ENCODE measurements at places on chromosomes 16 and 17. TPM values are rescaled to one million over a fixed set of nuclear protein-coding genes. Genes with fewer than 3 reads are reported as not detected.

GRCh38 chr16:65125871-65126270 lies 4.0 kb upstream of the CDH11 start:
- H3K4me3 ChIP-seq = no peak overlapping the region
- no peak overlapping the region for H3K27ac ChIP-seq
- no peaks in the 10 kb centered on the region for H3K4me1 ChIP-seq
- DNase-seq = no peak
- peaks cover 14% of the 10 kb centered on the region for H3K27me3 ChIP-seq
- no peaks in the 10 kb centered on the region for H3K36me3 ChIP-seq

- H3K27me3 ChIP-seq = peaks cover 77% of the 10 kb centered on the region
- H3K36me3 ChIP-seq = no peaks in the 10 kb centered on the region
- DNase-seq = no peak
- peaks cover 10% of the 10 kb centered on the region for H3K4me1 ChIP-seq
- no peak overlapping the region for H3K4me3 ChIP-seq
Measured at GRCh38 chr17:48751733-48752398, 23.3 kb upstream of the HOXB13 start.

The KRT9 gene
- not detected for total RNA-seq

- H3K4me3 ChIP-seq = no peak overlapping the region
- H3K27me3 ChIP-seq = no peaks in the 10 kb centered on the region
- peaks cover 3% of the 10 kb centered on the region for H3K4me1 ChIP-seq
- no peak for DNase-seq
- no peak overlapping the region for H3K27ac ChIP-seq
- H3K36me3 ChIP-seq = no peaks in the 10 kb centered on the region
Measured at GRCh38 chr16:1487395-1488053, 1.2 kb downstream of the PTX4 start.

GRCh38 chr16:77675464-77676324 lies 46.6 kb upstream of the NUDT7 start:
- no peaks in the 10 kb centered on the region for H3K36me3 ChIP-seq
- H3K27ac ChIP-seq = no peak overlapping the region
- peaks cover 11% of the 10 kb centered on the region for H3K27me3 ChIP-seq

- peak; percentile 32 for DNase-seq
- no peak overlapping the region for H3K27ac ChIP-seq
- no peaks in the 10 kb centered on the region for H3K36me3 ChIP-seq
Measured at GRCh38 chr17:81808778-81809555, 5.0 kb downstream of the GCGR start.

The ALG1 gene
- 18.1 TPM for total RNA-seq

The TEX19 gene
- not detected for total RNA-seq

- DNase-seq = no peak
- no peaks in the 10 kb centered on the region for H3K27me3 ChIP-seq
- H3K27ac ChIP-seq = no peak overlapping the region
- H3K4me3 ChIP-seq = no peak overlapping the region
- H3K4me1 ChIP-seq = no peaks in the 10 kb centered on the region
Measured at GRCh38 chr17:73349138-73349537, 37.3 kb upstream of the CDC42EP4 start.

DNA sequence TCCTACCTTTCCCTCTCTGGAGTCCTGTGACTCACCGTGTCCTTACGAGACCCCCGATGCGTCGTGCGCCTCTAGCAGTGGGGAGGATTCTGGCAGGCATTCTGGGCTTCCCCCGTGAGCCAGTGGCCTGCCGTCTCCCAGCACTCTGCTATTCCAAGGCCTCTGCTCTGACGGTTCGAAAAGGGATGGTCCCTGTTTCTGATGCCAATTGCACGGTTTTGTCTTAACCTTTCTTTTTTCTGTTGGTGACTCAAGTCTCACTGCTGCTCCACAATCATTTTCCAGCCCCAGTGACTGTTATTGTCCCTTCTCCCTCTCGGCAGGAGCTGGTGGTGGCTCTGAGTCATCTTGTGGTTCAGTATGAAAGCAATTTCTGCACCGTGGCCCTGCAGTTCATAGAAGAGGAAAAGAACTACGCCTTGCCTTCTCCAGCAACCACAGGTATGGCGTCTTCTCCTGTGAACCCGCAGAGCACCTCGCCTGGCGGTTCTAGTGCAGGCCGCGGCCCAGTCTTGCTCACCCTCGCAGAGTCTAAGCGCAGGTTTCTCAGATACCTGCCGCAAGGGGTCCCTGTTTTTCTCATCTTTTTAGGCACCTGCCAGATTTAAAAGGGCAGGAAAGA lies 100.1 kb upstream of the CHMP6 start:
- peak overlapping the region; percentile 97 for H3K27ac ChIP-seq
- DNase-seq = peak; percentile 90

GRCh38 chr17:77491921-77492445 lies 351.2 kb downstream of the SEC14L1 start:
- no peak overlapping the region for H3K27ac ChIP-seq
- no peak overlapping the region for H3K4me3 ChIP-seq
- no peaks in the 10 kb centered on the region for H3K27me3 ChIP-seq
- H3K36me3 ChIP-seq = peaks cover 39% of the 10 kb centered on the region
- peaks cover 4% of the 10 kb centered on the region for H3K4me1 ChIP-seq
